Stimulated activated CD4-positive, alpha-beta T cell treated with anti-CD3 and anti-CD28 coated beads, Interleukin-15, amount 100 ng/mL, for 1 hour (primary cell): ENCODE measurements at places on chromosomes 16 and 17.

- DNase-seq: no peak
Measured at GRCh38 chr17:39365242-39365641, 36.2 kb downstream of the FBXL20 start.

GRCh38 chr17:36183001-36183971, 6.8 kb upstream of the TBC1D3B start:
- DNase-seq: no peak

GRCh38 chr17:57412520-57413096, 156.3 kb downstream of the MSI2 start:
- no peak for DNase-seq

DNA sequence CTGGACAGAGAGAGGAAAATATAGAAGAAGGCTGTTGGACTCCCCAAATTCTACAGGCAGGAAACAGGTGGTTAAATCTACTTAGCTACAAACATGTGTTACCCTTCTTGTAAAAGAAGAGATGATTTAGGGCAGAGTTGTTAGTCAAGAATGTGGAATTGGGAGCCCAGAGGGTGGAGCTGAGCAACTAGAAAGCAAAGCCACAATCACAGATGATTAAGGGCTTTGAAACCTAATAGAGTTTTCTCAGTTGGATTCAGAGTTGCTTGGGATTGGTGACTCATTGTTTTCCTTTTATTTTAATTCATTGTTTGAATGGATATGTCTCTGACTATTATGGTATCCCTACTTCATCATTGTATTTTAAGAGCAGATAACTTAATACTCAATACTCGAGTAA, 6.2 kb downstream of the ACSM5 start:
- DNase-seq: no peak

DNA sequence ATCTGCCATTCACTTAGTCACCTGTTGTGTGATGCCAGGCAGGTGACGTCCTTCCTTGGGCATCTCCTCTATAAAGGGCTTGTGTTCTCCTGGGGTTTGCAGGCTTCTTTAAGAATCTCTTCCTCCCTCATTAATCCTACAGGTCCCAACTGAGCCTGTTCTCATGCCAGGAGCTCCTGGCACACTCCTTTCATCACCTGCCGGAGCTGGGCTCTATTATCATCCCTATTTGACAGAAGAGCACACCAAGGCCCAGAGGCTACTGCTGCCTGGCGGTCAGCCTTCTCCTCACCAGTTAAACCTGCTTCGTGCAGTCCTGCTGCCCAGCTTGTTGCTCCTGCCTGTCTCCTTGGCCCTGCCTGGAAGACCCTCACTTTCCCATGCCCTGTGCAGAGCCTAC, 51.2 kb downstream of the RAI1 start:
- DNase-seq: no peak
